Lung (tissue), 17 donors: ENCODE measurements at places on chromosomes 5 and 9.

- DNase-seq = no peak
Measured at GRCh38 chr9:99044827-99045226, 60.1 kb upstream of the TGFBR1 start.

GRCh38 chr5:112554101-112554977 is 135.3 kb upstream of the EPB41L4A start:
- DNase-seq = no peak

DNA sequence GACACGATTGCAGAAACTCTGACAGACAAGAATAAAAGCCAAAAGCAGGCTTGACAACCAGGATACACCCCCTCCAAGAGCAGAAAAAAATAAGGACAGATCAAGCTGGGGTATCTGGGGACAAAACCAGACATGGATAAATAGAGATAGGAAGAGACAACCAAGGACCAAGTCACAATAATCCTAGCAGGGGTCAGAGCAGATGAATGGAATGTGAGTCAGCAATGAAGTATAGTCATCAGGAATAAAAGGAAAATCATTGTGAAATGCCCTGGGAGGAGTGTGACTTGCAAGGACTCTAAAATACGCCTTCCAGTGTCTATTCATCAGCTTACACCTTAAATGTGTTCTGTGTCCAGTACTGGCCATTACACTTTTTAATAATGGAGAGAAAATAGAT is 206.8 kb downstream of the CAAP1 start:
- no peak for DNase-seq

GRCh38 chr5:158874343-158874742 is 225.4 kb downstream of the EBF1 start:
- DNase-seq = no peak

- DNase-seq = no peak
Measured at GRCh38 chr9:88920645-88921044, 70.6 kb upstream of the S1PR3 start.

DNA sequence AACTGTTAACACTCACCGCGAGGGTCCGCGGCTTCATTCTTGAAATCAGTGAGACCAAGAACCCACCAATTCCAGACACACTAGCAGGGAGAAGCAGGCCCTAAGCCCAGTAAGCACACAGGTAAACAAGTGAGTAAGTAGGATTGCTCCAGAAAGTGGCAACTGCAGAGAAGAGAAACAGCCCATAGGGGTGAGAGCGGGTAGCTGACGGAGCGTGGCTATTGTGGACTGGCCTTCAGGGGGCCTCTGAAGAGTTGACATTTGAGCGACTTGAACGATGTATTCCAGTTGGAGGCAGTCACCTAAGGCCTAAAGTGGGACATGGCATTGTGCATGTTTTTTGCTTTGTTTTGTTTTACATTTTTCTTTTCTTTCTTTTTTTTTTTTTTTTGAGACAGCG is 74.2 kb downstream of the TSPAN17 start:
- no peak for DNase-seq

DNA sequence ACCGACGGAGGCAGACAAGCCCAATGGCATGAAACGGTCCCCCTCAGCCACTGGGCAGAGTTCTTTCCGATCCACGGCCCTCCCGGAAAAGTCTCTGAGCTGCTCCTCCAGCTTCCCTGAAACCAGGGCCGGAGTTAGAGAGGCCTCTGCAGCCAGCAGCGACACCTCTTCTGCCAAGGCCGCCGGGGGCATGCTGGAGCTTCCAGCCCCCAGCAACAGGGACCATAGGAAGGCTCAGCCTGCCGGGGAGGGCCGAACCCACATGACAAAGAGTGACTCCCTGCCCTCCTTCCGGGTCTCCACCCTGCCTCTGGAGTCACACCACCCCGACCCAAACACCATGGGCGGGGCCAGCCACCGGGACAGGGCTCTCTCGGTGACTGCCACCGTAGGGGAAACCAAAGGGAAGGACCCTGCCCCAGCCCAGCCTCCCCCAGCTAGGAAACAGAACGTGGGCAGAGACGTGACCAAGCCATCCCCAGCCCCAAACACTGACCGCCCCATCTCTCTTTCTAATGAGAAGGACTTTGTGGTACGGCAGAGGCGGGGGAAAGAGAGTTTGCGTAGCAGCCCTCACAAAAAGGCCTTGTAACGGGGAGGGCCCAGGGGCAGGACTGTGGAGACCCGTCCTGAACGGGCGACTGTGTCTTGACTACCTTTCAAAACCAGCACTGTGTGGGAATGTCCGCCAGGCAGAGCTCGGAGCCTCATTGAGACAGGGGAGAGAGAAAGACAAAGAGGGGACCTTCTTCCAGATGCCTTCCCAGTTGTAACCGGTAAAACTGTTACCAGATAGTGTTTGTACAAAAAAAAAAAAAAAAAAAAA is 29.9 kb downstream of the CD180 start:
- no peak for DNase-seq

GRCh38 chr5:160959804-160960203 is 107.8 kb upstream of the ATP10B start:
- DNase-seq = no peak
